ENCODE measurements at places on chromosomes 11 and 22. TPM values are rescaled to one million over a fixed set of nuclear protein-coding genes. Genes with fewer than 3 reads are reported as not detected.

OR51V1 gene
- not detected for total RNA-seq

GRK3 gene
- total RNA-seq, result 2.0 TPM

ATM gene
- 136 TPM for total RNA-seq

C11orf21 gene
- total RNA-seq, result not detected

LMNTD2 gene
- total RNA-seq, result 0.85 TPM

DAGLA gene
- 2.7 TPM for total RNA-seq

SLC25A22 gene
- total RNA-seq, result 15.0 TPM

PATE2 gene
- 0.38 TPM for total RNA-seq

NCR3LG1 gene
- 3.1 TPM for total RNA-seq

KCNJ4 gene
- total RNA-seq, result not detected

B3GAT3 gene
- total RNA-seq, result 39.7 TPM

KCNQ1OT1 gene
- 1.5 TPM for total RNA-seq

C11orf16 gene
- not detected for total RNA-seq

CALCA gene
- not detected for total RNA-seq

OR51E2 gene
- total RNA-seq, result 0.56 TPM

SYTL2 gene
- total RNA-seq, result 24.3 TPM

NXPE1 gene
- not detected for total RNA-seq

KRTAP5-10 gene
- not detected for total RNA-seq

OR10D3 gene
- not detected for total RNA-seq

WT1 gene
- 0.28 TPM for total RNA-seq

SYT12 gene
- total RNA-seq, result 2.0 TPM

SLC5A1 gene
- total RNA-seq, result not detected

UBASH3B gene
- total RNA-seq, result 22.6 TPM

SEC14L6 gene
- total RNA-seq, result 0.28 TPM

GDPD4 gene
- total RNA-seq, result not detected

OR5B12 gene
- not detected for total RNA-seq

All from regular cardiac myocyte (primary cell).